ENCODE measurements at places on chromosomes 6 and 20.

DNA sequence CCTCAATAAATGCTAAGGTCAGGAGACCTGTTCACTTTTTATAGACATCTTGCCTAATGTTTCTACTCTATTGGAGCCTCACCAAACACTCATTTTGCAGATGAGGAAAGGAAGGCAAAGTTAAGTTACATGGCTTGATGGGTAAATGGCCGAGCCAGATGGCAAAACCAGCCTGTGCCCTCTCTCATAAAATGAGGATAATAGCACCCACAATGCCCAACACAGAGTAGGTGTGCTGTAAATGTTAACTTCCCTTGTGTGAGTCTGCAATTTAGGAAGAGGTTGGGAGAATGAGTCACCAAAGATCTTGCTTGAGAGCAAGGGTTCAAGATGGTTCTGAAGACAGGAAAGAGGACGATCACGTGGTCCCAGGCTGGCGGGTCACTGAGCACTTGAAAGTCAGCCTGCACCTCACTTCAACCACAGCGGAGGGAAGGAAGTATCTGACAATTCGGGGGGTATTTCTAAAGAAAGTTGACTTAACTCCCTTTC, 3.3 kb downstream of the KCNK5 start:
- no peak for DNase-seq

DNA sequence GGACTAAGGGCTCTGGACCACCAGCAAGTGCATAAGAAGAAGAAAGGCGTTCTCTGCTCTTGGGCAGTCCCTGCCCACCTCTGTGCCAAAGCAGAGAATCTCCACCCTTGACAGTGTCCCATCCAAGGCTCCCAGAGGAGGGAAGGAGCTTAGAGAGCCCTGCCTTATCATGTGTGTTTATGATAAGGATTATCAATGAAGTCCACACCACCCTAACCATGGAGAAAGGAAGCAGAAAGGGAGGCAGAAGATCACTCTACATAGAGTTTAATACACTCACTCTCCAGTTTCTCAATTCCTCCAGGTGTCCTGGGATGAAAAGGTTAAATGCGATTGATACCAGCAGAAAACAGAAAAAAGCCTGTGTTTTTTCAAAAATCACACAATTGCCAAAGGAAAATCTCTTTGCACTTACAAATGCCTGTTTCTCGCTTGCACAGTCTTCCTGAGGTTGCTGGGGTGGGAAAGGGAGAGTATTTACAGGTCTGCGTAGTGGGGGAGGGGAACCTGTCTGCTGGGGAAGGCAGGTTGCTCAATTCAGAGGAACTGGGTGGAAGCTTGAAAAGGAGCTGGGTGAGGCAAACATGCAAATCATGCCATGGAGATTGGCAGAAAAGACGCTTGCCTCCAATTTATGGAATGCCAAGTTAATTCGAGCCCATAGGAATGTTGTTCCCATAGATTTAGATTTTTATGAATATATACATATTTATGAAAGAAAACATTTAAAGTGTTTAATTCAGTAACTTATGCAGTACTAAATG, 104.0 kb downstream of the EYA2 start:
- DNase-seq = no peak

- no peak for DNase-seq
Measured at GRCh38 chr6:3530515-3530914, 73.7 kb upstream of the SLC22A23 start.

DNA sequence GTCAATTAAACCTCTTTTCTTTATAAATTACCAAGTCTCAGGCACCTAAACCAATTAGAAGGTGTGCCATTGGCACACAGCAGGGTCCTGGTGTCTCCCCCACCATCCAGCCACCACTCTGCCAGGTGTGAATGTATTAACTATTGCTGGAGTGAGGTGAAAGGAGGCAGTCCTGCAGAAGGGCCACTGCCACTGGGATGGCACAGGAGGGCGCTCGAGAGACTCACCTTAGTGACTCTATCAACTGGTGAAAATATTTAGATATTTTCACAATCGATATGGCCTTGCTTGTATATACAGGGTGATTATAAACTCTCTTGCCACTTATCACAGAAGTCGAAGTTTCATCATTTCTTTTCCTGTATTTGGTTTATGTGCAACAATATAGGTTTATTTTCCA, 145.6 kb upstream of the ESR1 start:
- DNase-seq = no peak

DNA sequence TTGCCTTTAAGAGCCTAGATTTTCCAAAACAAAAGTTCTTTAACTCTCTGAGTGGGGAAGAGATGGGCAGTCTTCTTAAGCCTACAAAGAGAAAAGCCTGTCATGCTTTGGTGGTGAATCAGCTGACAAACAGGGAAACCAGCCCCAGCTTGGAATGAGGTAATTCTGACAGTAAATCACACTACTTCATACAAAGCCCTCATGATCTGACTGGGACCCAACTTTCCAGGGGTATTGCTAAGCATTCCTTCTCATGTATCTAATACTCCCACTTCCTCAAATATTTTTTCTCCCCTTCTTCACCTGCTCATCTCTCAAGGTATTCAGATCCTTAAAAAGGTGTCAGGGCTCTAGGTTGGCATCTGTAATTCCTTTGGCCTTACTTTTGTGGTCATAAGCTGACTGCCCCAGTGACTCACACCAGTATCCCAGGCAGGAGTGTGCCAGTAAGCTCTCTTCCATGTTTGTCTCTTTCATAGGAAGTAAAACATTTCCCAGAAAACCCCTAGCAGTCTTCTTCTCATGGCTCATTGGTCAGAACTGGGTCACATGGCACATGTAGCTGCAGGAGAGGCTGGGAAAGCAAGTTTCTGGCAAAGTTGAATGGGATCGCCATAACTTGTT, 15.0 kb upstream of the TBC1D22B start:
- DNase-seq = no peak

GRCh38 chr6:5553767-5554166, 292.5 kb downstream of the FARS2 start:
- DNase-seq = no peak

DNA sequence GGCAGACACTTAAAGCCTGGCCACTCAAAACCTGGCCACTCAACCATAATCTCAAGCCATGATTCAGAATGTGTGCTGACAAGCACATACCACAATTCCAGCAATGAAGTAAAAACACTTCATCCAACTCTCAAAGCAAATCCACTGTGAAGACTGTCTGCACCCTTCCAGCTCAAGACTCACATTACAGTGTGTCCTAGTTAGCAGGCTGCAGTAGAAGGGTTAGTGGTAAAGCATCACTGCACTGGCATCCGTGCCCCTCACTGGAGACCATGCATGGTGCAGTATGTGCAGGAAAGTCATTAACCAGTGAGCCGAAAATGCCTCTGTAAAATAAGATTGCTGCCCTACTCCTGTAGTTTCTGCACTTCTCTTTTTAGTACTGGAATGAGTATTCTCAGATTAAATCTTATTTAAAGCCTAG, 43.4 kb downstream of the SLC23A2 start:
- no peak for DNase-seq

DNA sequence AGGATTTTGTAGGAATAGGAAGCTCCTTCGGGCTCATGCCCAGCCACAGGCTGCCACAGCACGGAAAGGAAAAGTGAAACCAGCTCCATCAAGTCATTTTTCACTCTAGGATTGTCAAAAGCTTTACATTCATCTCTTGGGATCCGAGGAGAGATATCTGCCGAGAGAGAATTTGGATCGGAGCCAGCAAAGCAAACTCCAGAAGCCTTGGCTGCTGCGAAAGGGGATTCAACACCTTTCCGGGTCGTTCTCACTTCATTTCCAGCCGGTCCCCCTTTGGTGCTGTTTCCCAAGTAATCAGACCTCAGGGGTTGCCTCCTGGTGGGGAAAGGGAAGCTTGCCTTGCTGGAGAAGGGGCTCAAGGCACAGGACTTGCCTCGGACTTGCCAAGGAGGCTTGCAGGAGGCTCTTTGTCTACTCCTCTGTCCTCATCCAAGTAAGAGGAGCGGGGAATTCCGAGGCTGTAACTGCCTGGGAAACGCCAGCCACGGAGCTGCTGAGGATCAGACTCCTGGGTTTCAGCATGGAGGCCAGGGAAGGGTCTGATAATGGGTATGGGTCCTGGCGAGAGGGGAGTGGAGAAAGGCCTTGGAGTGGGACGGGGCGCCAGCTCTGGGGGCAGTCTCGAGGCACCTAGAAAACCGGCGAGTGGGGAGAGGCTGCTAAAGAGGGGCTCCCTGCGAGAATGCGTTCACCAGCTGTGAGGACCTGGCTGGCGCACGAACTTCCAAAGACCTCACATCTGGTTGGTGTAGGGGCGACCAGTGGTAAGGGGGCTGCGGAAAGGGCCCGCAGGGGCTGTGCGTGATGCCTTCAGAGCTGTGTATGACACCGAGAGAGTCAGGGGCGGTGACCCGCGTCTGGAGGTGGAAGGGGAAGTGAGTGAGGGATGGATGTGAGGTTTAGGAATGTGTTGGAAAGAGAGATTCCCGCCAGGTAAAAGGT, 702 bp downstream of the ETV7 start:
- DNase-seq = no peak

DNA sequence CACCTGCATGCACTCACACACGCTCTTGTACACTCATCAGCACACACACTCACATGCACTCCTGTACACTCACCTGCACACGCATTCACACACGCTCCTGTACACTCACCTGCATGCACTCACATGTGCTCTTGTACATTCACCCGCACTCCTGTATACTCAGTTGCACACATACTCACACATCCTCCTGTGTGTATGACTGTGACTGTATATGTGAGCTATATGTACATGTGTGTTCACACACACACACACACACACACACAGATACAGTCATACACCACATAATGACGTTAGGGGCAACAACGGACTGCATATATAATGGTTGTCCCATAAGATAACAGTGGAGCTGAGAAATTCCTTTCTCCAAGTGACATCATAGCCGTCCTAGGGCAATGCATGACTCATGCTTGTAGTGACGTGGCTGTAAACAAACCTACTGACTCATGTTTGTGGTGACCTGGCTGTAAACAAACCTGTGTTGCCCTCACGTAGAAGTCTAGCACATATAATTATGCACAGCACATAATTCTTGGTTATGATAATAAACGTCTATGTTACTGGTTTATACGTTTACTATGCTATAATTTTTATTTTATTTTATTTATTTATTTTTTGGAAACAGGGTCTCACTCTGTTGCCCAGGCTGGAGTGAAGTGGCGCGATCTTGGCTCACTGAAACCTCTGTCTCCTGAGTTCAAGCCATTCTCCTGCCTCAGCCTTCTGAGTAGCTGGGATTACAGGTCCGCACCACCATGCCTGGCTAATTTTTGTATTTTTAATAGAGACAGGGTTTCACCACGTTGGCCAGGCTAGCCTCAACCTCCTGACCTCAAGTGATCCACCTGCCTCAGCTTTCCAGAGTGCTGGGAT, 22.8 kb upstream of the TAF4 start:
- no peak for DNase-seq

DNA sequence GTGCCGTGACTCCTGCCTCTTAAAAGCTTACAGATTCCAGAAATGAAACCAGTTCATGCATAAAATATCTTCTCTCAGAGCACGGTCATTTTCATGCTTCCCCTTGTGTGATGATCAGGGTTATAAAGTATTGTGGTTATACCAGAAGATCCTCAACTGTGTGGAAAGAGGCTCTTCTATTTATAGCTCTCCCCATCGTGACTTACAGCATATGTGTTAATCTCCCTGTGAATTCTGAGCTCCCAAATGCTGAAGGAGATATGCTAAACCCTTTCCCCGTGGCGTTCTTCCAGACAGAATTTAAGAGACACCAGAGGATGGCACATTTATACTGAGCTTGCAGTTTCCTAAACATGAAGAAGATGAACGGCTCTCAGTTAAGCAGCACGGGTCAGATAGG, 158.8 kb downstream of the CDH26 start:
- DNase-seq = no peak

DNA sequence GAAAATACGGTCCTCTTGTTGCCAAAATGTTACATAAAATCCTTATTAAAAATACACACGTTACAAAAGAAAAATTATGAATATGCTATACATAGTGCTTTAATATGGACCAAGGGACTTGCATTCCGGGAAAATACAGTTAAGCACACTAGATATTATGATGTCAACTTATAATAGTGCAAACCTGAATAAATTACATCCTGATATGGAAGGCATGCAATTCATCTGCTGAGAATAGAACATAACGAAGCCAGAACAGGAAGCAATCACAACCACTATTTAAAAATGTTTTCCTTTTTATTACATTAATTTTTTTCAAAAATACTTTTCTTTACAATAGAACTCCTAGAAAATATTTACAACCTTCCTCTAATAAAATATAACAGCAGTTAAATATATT, 7.8 kb upstream of the MRPS10 start:
- DNase-seq = no peak
